ENCODE measurements at places on chromosomes 6 and 20.

GRCh38 chr6:137222381-137222780 is 3.2 kb upstream of the IFNGR1 start:
- DNase-seq, result no peak

GRCh38 chr6:106614592-106615257 is 14.6 kb downstream of the RTN4IP1 start:
- no peak for DNase-seq

DNA sequence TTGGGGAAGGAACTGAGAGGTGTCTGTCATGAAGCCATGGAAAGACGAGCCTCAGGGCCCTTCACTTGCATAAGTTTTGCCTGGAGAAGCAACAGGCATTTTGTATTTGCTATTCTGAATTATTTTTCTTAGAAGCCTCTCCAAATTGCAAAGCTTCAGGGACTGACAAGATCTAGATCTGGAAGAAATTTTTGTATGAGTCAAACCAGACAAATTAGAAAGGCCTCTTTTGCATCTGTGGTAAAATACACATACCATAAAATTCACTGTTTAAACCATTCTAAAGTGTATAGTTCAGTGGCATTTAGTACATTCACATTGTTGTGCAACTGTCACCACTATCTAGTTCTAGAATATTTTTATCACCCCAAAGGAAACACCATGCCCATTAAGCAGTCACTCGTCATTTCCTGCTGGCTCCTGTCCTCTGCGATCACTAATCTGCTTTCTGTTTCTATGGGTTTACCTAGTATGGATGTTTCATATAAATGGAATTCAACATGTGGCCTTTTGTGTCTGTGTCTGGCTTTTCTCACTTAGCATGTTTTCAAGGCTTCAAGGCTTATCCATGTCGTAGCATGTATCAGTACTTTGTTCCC is 269.1 kb downstream of the PHF3 start:
- no peak for DNase-seq

DNA sequence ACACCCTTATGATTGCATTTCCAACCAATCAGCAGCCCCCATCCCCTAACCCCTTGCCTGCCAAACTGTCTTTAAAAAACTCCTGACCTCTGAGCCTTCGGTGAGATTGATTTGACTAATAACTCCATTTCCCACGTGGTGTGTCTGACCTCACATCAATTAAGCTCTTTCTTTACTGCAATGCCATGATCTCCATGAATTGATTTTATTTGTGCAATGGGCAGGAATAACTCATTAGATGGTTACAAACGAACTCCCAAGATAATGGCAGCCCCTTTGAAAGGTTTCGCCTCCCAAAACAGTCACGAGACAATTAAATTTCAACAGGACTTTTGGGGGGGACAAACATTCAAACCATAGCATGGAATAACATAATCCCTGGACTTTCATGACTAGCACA is 161.2 kb downstream of the DOK5 start:
- no peak for DNase-seq

DNA sequence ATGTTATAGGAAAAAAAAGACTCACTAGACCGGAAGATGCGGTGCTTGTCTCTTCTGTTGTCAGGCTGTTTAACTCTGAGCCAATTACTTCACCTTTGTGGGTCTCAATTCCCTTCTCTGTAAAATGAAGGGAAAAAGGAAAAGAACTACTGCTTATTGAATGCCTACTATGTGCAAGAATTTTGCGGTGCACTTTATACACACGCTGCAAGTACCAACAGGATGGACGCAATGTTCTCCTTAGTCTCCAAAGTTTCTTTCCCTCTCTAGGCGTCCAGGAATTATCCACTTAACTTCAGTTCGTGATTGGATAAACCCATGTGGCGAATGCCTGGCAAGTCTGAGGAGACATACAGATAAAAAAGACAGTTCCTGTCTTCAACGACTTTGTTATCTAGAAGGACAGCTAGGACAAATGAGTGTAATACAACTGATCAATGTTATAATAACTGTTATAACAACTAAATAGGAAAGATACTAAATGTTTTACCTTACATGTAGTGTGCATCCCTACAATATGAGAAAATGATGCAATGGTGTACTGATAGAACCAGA is 69.0 kb upstream of the JARID2 start:
- DNase-seq, result no peak

DNA sequence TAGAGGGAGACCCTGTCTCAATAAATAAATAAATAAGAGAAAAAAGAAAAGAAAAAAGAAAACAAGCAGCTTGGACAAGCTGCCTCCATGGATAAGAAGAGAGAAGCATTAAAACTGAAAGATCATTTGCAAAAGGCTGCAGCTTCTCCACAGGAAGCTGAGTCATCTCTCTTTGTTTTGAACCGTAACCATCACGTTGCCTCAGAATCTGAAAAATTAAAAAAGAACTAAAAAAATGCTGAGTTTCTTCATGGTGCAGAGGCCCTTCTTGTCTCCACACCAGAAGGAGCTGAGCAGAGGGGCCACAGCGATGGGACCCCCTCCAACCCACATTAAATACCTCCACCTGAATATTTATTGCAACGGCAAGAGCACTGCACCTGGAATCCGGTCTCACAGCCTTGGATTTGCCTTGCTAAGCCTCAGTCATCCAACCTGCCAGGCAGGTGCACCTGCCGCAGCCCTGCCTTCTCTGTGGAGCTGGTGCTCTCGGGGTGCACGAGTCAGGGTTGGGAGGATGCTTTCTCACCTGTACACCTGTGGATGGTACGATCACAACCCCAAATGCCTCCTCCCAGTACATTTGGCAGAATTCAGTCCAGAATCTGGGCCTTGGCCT is 28.1 kb downstream of the TOX2 start:
- DNase-seq, result no peak

DNA sequence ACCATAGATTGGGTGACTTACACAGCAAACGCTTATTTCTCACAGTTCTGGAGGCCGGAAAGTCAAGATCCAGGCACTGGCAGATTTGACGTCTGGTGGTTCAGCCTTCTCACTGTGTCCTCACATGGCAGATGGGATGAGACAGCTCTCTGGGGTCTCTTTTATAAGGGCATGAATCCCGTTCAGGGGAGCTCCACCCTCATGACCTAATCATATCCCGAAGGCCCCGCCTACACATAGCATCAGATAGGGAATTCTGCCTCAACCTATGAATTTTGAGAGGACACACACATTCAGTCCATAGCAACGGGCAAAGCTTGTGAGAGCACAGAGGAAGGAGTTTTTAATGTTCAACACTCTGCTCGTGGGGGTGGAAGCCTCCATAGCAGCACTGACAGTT is 27.5 kb downstream of the DAAM2 start:
- DNase-seq, result no peak

GRCh38 chr20:35515949-35516645 is 13.4 kb downstream of the C20orf173 start:
- no peak for DNase-seq

DNA sequence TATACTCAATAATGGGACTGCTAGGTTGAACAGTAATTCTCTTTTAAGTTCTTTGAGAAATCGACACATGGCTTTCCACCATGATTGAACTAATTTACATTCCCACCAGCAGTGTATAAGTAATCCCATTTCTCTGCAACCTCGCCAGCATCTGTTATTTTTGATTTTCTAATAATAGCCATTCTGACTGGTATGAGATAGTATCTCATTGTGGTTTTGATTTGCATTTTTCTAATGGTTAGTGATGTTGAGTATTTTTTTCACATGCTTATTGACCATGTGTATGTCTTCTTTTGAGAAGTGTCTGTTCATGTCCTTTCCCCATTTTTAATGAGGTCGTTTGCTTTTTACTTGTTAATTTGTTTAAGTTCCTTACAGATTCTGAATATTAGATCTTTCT is 66.5 kb downstream of the STK4 start:
- DNase-seq, result no peak

GRCh38 chr6:1941534-1941933 is 303.9 kb downstream of the GMDS start:
- DNase-seq, result no peak

GRCh38 chr6:102485480-102485879 is 1092.0 kb downstream of the GRIK2 start:
- no peak for DNase-seq

GRCh38 chr6:116615937-116616736 is at the start of gene RSPH4A:
RSPH4A (plus strand) TSS chr6:116616479; CDS start chr6:116616624, 145 bp downstream.
- peak; percentile 91 for DNase-seq

GRCh38 chr6:167840526-167841179 is 13.9 kb downstream of the AFDN start:
- DNase-seq, result no peak

- peak; percentile 85 for DNase-seq
These were observed 156.1 kb downstream of the MRPL14 start for GRCh38 chr6:43970913-43971775.

DNA sequence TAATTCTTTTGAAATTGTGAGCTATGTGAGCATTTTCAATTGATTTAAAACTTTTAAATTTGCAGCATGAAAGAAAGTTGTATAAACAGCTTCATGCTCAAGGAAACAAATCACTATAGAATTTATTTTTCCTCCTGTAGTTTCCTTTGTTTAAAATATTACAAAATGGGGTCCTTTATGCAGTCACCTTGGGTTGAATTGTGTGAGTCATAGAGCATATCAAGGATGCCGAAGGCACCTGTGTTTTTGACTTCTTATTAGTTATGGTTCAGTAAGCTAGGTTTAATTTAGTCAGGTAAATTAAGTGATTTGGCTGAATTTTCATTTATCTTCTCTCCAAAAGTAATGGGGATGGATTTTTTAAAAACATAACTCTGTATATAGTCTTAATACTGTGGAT is 96.8 kb downstream of the BCKDHB start:
- DNase-seq, result no peak

- DNase-seq, result no peak
These were observed 3.8 kb downstream of the LAMA2 start for GRCh38 chr6:128886706-128887105.

GRCh38 chr20:56940466-56940865 is 311.4 kb downstream of the TFAP2C start:
- DNase-seq, result no peak

GRCh38 chr6:3297006-3297405 is 38.3 kb downstream of the PSMG4 start:
- DNase-seq, result no peak

DNA sequence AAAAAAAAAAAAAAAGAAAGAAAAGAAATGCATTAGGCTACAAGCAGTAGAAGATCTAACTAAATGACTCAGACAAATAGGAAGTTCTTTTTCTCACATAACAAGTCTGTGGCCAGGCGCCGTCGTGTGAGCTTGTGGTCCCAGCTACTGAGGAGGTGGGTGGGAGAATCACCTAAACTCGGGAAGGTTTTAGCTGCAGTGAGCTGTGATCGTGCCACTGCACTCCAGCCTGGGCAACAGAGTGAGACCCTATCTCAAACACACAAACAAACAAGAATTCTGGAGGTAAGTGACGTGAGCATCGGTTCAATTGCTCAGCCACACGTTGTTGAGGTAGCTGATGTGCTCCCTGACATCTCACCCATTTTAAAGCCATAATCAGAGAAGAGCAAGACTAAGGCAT is 37.9 kb upstream of the SLC23A2 start:
- DNase-seq, result no peak

GRCh38 chr20:59469267-59470252 is 134.8 kb upstream of the PHACTR3 start:
- no peak for DNase-seq

- peak; percentile 75 for DNase-seq
These were observed 19.0 kb upstream of the BHLHE23 start for GRCh38 chr20:63025534-63026331.

DNA sequence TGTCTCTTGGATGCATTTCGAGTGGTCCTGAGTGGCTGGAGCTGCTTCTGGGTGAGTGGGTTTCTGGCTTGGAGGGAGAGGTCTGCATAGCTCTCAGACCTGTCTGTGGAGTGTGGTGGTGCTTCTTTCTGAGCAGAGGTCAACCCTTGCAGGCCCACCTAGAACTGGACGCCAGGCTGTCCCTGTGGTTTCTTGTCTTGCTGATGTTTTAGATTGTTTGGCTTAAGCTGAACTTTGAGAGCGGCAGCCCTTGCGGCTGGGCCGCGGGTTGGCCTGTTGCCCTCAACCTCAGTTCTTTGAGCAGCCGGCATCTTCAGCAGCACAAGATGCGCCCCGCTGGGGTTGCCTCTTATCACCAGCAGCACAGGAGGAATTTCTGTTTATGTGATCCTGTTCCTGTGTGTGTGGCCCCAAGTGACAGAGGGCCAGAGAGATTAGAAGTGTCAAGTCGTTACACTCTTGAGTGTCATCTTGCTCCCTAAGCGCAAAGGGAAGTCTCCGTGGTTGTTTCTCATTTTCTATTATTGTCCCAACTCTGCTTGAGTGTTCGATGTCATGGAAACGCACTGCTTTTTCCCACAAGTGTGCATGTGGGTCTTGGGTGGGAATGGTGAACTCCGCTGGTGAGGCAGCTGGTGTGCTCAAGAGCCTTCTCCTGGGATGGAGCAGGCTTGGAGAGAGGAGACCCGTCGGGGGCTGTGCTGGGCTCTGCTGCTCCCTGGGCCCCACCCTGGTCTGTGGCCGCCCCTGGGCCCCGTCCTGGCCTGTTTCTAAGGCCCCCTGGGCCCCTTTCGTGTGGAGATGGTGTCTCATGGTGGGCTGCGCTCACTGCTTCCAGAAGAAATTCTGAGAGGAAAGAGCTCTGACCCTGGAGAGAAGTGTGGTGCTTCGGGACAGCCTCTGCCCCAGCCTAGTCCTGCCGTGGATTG is 20.1 kb upstream of the SLC22A1 start:
- DNase-seq, result peak; percentile 66

- DNase-seq, result no peak
These were observed 178.2 kb upstream of the THEMIS start for GRCh38 chr6:128079021-128079420.

GRCh38 chr6:71334768-71335167 is 46.2 kb downstream of the OGFRL1 start:
- DNase-seq, result no peak

- no peak for DNase-seq
These were observed 2.6 kb upstream of the COL19A1 start for GRCh38 chr6:69863766-69864165.

DNA sequence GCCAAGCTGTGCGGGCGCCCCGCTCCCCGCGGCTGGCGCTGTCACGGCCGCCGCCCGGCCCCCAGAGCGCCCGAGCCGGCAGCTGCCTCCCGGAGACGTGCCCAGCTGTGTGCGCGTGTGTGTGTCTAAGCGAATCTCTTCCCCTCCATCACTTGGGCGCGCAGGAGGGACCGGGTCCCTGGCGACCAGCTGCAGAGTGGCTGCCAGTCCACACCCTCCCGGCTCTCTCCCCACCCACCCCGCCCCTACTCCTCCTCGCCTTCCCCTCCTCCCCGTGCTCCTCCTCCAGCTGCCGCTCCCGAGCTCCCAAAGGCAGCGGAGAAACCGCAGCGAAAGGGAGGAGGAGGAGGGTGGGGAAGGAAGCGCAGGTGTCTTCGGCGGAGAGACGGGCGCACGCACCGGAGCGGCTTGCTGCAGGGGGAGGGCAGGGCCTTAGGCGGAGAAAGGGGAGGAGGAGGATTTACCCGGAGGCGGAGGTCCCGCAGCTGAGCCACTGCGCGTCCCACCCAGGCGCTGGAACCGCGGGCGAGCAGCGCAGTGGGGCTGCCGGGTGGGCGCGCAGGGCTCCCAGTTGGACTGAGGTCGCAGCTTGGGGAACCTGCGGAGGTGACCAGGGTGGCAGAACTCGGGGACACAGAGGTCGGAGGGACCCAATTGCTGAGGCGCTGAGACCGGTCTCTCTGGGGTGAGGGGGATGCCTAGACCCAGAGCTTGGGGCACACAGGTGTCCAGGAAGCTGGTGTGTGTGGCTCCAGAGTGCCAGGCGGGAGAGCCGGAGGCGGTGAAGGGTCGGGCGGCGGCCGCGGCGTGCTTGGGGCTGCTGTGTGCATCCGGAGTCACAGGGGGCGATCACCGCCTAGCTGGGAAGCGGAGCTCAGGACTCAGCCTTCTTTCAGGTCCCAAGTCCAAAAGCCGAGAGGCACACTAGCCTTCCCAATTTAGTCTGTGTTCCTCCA is at the start of gene HS3ST5:
Gene HS3ST5, minus strand, starts transcription at position 198 of the 956 bp plus-strand sequence. CDS start 280,178 bp downstream, outside the sequence.
- peak; percentile 64 for DNase-seq

Data from upper lobe of right lung (tissue), 1 donor.